ENCODE measurements at places on chromosomes 12 and 14.

DNA sequence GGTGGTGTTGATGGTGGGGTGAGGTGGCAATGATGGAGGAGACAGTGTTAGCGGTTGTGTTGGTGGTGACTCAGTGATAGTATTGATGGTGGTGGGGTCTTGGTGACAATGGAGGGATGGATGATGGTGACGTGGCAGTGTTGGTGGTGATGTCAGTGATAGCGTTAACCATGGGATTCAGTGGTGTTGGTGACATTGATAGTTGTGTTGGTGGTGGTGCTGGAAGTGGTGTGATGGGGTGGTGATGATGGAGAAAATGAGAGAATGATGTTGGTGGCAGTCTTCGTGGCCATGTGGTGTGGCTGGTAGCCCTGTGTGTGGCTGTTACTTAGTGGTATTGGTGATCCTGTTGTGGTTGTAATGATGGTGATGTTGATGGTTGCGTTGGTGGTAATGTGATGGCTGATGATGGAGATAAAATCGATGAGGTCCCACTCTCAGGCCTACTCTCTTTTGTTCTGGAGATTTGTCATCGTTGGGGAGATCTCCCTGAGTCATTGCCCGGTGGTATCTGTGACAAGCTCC, 2.6 kb downstream of the DTX1 start:
- DNase-seq = no peak

DNA sequence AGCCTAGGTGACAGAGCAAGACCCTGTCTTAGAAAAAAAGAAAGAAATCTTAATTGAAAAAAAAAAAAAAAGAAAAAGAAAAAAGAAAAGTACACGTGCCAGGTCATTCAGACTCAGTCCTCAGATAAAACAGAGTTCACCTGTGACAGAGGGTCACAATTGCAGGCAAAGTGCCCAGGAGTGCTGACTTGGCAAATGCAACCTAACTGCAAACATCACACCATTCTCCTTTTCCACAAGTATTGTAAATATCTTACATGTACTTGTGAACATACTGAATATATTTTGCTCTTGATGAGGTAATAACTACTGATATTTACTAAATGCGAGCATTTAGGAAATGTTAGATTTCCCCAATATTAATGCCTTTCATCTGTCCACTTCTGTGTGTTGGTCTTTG, 9.0 kb upstream of the COL2A1 start:
- DNase-seq = no peak

- DNase-seq = no peak
These were observed 10.3 kb upstream of the MYL2 start for GRCh38 chr12:110930348-110931314.

- DNase-seq = no peak
These were observed 46.8 kb downstream of the ACACB start for GRCh38 chr12:109163167-109163566.

DNA sequence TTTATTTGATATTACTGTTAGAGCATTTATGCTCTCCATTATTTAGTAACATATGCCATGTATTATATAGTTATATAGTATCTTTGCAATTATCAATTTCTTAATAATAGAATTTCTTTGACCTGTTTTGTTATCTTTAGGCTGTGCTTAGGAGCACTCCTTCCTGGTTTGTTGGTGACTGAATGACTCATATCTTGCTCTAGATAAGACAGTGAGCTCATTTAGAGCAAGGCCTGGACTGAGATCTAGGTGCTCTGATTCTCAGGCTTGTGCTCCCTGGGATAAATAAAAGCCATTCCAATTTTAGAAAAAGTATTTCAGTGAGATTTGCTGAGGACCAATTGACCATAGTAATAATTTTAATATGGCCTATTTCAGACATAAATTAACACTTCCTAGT, 951.2 kb downstream of the FLRT2 start:
- no peak for DNase-seq

DNA sequence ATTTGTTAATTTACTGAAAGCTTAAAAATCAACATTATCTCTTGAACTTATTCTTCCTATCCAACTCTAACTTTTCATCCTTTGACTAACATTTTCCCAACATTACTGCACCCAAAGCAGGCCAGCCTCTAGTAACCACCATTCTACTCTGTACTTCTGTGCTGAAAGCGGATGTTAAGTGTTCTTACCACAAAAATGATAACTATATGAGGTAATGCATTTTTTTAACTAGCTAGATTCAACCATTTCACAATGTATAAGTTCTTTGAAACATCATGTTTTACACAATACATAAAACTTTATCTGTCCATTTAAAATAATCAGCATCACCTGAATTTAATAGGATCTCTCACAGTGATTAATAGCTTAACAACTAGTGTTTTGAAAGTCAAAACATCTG, 468.5 kb upstream of the MGAT4C start:
- no peak for DNase-seq

GRCh38 chr14:101332281-101332680, 229.0 kb upstream of the DIO3 start:
- no peak for DNase-seq

- no peak for DNase-seq
These were observed 30.6 kb downstream of the WDR89 start for GRCh38 chr14:63611078-63611477.

- DNase-seq = no peak
These were observed 31.3 kb downstream of the DERA start for GRCh38 chr12:15942475-15942874.

- DNase-seq = no peak
These were observed 158.7 kb downstream of the METTL25 start for GRCh38 chr12:82517027-82517426.

- DNase-seq = no peak
These were observed 51.8 kb downstream of the SAV1 start for GRCh38 chr14:50616275-50616674.

DNA sequence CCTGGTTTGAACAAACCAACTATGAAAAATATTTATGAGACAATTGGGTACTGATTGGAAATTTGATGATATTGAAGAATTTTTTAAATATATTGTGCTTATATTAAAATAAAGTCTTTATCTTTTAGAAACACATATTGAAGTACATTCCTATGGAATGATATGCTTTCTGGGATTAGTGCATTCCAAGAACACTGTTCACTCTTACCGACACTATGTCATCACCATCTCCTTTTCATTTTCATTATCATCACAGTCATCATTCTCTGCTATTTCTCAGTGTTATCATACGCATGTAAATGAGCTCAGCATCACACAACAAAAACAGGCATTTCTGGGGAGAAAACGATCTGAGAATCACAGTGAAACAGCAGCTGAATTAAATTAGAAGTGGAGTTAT, 513.3 kb upstream of the CCDC196 start:
- DNase-seq = no peak

- DNase-seq = no peak
These were observed 7.0 kb downstream of the CDK2AP1 start for GRCh38 chr12:123264642-123265041.

- no peak for DNase-seq
These were observed 6.2 kb downstream of the C1QL4 start for GRCh38 chr12:49330631-49331379.

GRCh38 chr14:61438497-61438859, 117.1 kb downstream of the PRKCH start:
- DNase-seq = no peak
